ENCODE measurements at places on chromosomes 1 and 21. TPM values are rescaled to one million over a fixed set of nuclear protein-coding genes. Genes with fewer than 3 reads are reported as not detected.

RNPEP gene
- 16.6 TPM for total RNA-seq

LCE3D gene
- total RNA-seq = not detected

RSPO1 gene
- total RNA-seq = not detected

CLDN17 gene
- not detected for total RNA-seq

HRNR gene
- total RNA-seq = not detected

S100B gene
- 2.8 TPM for total RNA-seq

SEMA4A gene
- total RNA-seq = 1.0 TPM

GRCh38 chr1:74908797-74909196 is 175.8 kb downstream of the TYW3 start:
- no peaks in the 10 kb centered on the region for H3K36me3 ChIP-seq
- H3K4me1 ChIP-seq = no peaks in the 10 kb centered on the region
- H3K27me3 ChIP-seq = no peaks in the 10 kb centered on the region
- H3K4me3 ChIP-seq = no peak overlapping the region
- no peak overlapping the region for H3K27ac ChIP-seq

DNA sequence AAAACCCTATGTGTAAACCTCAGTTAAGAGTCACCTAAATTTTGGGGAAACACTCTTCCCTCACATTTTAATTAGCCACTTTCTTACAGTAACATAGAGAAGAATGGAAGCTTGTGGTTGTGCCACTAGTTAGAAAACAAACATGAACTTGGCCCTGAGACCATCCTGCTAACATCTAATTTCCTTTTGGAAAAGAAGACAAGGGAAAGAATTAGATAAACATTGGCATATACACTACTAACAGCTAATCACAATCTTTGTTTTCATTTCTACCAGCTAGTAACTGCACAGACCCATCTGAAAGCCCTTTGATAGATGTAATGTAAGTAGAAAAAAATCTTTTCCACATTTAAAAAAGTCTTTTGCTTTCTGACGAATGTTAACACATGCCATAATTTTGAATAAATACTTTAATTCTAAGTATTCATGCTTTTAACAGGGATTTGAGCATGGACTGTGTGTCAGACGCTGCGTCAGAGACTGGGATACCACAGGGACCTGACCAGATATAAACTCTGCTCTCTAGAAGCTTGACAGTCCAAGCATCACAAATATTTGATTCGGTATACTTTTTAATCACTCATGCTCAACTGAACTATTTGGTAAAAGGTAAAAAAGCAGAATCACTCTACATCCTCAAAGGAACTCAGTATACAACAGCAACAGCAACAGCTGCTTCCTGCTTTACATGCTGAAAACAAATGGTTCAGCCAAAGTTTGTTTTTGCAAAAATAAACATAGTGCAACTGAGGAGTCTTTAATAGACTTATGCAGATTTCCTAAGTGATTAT is 30.2 kb downstream of the DPH5 start:
- H3K4me3 ChIP-seq = no peak overlapping the region
- peaks cover 47% of the 10 kb centered on the region for H3K36me3 ChIP-seq
- peak overlapping the region; percentile 62 for H3K27ac ChIP-seq

DNA sequence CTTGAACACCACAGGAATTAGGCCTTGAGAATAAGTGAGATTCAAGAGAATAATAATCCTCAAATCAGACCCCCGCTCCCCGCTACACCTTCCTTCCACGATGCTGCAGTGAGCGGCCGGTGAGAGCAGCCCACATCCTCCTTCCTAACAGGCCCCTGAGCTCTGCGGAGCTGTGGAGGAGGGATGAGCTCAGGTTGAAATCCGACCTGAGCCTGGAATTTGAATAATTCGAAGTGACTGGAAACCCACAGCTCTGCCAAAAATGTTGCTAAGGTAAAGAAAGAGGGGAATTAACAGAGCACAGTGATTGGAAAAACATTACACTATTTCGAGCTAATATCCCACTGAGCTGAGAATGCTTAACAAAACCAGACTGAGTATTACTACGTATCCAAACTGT is 90.0 kb downstream of the URB2 start:
- no peaks in the 10 kb centered on the region for H3K36me3 ChIP-seq
- no peak overlapping the region for H3K4me3 ChIP-seq
- H3K27ac ChIP-seq = no peak overlapping the region
- H3K4me1 ChIP-seq = no peaks in the 10 kb centered on the region
- H3K27me3 ChIP-seq = no peaks in the 10 kb centered on the region
- DNase-seq = no peak

DNA sequence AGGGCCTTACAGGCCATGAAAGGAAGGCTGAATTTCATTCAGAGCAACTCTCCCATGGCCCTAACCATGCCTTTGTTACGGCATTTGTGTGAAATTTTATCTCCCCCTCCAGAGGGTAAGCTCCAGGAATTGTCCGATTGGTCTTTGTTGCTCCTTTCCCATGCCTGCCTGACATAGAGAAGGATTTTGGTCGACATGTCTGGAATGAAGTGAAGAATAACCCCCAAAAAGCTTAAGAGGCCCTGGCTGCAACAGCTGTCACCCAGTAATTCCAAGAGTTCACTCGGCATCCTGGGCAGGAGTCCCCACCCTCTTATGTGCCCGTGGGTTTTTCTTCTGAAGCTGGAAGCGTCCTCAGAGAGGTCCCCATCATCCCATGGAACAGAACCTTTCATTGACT is 20.6 kb downstream of the CDA start:
- H3K36me3 ChIP-seq = no peaks in the 10 kb centered on the region
- no peak overlapping the region for H3K27ac ChIP-seq
- no peak overlapping the region for H3K4me3 ChIP-seq

GRCh38 chr1:238242181-238242580 is 351.5 kb upstream of the ZP4 start:
- no peak overlapping the region for H3K4me3 ChIP-seq
- H3K4me1 ChIP-seq = no peaks in the 10 kb centered on the region
- H3K27ac ChIP-seq = no peak overlapping the region
- no peak for DNase-seq

GRCh38 chr1:162697140-162697895 is 65.1 kb downstream of the DDR2 start:
- DNase-seq = no peak
- H3K27ac ChIP-seq = peak overlapping the region; percentile 86
- H3K27me3 ChIP-seq = no peaks in the 10 kb centered on the region

GRCh38 chr1:68168545-68169171 is 63.7 kb downstream of the WLS start:
- no peaks in the 10 kb centered on the region for H3K36me3 ChIP-seq
- H3K27ac ChIP-seq = peak overlapping the region; percentile 21
- DNase-seq = no peak
- H3K27me3 ChIP-seq = no peaks in the 10 kb centered on the region

DNA sequence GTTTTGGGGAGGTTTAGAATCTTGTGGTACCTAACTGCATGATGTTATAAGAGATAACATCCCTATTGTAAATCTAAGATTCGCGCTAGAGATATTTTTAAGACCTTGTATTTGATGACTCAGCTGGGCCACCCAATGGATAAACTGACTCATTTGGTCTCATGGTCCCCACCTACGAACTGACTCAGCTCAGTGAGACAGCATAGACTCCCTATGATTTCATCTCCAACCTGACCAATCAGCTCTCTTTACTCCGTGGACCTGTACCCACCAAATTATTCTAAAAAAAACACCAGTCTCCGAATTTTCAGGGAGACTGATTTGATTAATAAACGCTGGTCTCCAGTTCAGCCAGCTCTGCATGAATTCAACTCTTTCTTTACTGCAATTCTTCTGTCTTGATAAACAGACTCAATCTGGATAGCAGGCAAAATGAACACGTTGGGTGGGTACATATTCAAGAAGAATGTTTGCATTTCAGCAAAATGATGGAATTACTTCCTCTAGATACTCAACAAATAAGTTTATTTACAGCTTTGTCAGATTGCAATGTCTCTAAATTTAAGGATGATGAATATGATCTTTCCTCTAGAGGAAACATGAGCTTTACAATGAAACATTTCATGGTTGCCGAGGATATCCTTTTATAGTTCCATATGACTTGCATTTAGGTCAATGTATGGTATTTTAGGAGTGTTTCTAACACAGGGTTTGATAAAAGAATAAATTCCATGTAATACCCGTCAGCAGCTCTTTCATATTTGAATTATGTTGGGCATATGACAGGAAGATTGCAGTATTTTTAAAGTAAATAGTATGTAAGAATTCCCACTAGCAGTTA is 516.6 kb upstream of the RGS18 start:
- DNase-seq = no peak
- no peak overlapping the region for H3K4me3 ChIP-seq
- H3K27me3 ChIP-seq = no peaks in the 10 kb centered on the region
- H3K36me3 ChIP-seq = no peaks in the 10 kb centered on the region
- H3K27ac ChIP-seq = no peak overlapping the region

- peaks cover 69% of the 10 kb centered on the region for H3K4me1 ChIP-seq
- H3K27ac ChIP-seq = no peak overlapping the region
- no peaks in the 10 kb centered on the region for H3K36me3 ChIP-seq
- H3K4me3 ChIP-seq = no peak overlapping the region
Measured at GRCh38 chr1:61287014-61287413, 204.7 kb downstream of the NFIA start.

GRCh38 chr1:53942127-53942957 is 3.2 kb downstream of the IFT25 start:
- H3K27ac ChIP-seq = no peak overlapping the region
- H3K4me3 ChIP-seq = no peak overlapping the region
- H3K4me1 ChIP-seq = peaks cover 24% of the 10 kb centered on the region
- no peaks in the 10 kb centered on the region for H3K36me3 ChIP-seq

- peak overlapping the region; percentile 67 for H3K4me3 ChIP-seq
- peak; percentile 55 for DNase-seq
- no peaks in the 10 kb centered on the region for H3K27me3 ChIP-seq
- peak overlapping the region; percentile 99 for H3K27ac ChIP-seq
- H3K36me3 ChIP-seq = peaks cover 16% of the 10 kb centered on the region
Measured at GRCh38 chr1:161196521-161197451, 2.1 kb downstream of the ADAMTS4 start.

- DNase-seq = peak; percentile 78
- H3K36me3 ChIP-seq = peaks cover 3% of the 10 kb centered on the region
- peaks cover 40% of the 10 kb centered on the region for H3K4me1 ChIP-seq
- no peaks in the 10 kb centered on the region for H3K27me3 ChIP-seq
- peak overlapping the region; percentile 72 for H3K27ac ChIP-seq
Measured at GRCh38 chr1:205598841-205599668, 32.8 kb downstream of the ELK4 start.

DNA sequence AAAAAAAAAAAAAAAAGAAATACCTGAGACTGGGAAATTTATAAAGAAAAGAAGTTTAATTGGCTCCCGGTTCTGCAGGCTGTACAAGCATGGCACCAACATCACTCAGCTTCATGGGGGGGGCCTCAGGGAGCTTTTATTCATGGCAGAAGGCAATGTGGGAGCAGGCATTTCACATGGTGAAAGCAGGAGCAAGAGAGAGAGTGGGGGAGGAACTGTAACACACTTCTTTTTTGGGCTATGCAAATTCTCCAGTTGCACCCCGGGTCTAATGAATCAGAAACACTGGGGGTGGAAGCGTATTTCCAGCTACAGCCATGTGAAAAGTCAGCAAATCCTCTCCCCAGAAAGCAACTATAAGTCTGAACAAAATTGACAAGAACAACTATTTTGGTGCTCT is 11.8 kb upstream of the SOD1 start:
- DNase-seq = no peak
- no peaks in the 10 kb centered on the region for H3K27me3 ChIP-seq
- no peak overlapping the region for H3K27ac ChIP-seq
- H3K4me3 ChIP-seq = no peak overlapping the region

- peaks cover 65% of the 10 kb centered on the region for H3K27me3 ChIP-seq
- H3K4me3 ChIP-seq = no peak overlapping the region
- DNase-seq = no peak
Measured at GRCh38 chr1:17728123-17728712, 26.9 kb upstream of the ACTL8 start.

DNA sequence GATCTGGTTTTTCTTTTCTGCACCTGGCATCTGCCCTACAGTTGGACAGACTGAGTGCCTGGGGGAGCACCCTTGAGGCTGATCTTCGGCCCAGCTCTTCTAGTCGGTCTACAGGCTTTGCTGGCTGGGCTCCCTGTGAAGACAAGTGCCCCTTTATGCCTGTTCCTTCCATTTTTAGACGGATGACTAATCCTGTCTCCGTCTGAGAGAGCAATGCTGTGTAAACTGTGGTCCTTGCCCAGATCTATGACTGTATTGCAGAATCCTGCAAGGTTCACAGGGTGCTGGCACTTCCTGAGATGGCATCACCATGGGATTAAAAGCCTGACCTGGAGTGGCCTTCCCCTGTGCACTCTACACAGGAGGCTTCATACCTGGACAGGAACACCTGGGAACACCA is 47.6 kb upstream of the SAMD13 start:
- H3K4me1 ChIP-seq = peaks cover 20% of the 10 kb centered on the region
- H3K27me3 ChIP-seq = no peaks in the 10 kb centered on the region
- H3K4me3 ChIP-seq = no peak overlapping the region
- peak; percentile 27 for DNase-seq
- no peaks in the 10 kb centered on the region for H3K36me3 ChIP-seq
- peak overlapping the region; percentile 10 for H3K27ac ChIP-seq

DNA sequence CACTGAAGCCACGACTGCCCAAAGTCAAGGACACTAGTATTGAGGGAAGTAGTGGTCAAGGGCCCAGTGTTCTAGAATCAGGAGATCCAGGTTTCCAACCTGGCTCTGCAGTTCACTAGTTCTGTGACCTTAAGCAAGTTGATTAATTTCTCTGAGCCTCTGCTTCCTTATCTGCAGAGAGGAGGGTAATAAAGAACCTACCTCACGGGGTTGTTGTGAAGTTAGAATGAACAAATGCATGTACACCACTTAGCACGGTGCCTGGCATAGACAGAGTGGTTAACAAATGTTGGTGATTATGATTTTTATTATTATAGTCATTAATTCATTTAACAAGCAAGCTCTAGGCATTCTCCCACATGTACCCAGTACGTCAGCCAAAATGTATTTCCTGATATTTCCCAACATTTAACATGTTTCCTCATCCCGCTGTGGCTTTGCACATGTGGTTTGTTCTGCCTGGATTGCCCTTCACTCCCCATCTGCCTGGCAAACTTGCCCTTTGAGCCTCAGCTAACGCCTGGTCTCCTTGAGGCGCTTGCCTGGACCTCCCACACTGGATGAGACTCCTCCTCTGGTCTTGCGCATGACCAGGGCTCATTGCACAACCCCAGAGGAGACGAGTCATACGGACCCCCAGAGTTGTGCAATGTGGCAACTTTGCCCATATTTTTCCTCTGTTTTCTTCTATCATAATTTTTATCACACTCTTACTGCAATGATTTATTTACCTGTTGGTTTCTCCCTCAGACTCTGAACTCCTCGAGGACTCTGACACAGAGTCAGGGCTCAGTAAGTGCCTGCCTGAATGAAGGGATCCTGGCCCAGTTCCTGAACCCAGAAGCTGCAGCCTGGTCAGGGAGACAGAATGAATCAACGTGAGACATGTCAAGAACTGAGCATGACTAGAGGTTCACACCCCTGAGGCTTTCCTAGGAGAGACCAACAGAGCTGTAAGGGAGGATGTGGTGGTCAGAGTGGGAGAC is 20.7 kb upstream of the MFSD2A start:
- no peak overlapping the region for H3K4me3 ChIP-seq
- H3K4me1 ChIP-seq = no peaks in the 10 kb centered on the region
- peaks cover 5% of the 10 kb centered on the region for H3K27me3 ChIP-seq
- H3K27ac ChIP-seq = peak overlapping the region; percentile 23
- no peaks in the 10 kb centered on the region for H3K36me3 ChIP-seq
- DNase-seq = peak; percentile 57
